ENCODE measurements at places on chromosomes 4 and X. TPM values are rescaled to one million over a fixed set of nuclear protein-coding genes. Genes with fewer than 3 reads are reported as not detected.

- H3K4me1 ChIP-seq = no peaks in the 10 kb centered on the region
- H3K4me3 ChIP-seq = no peak overlapping the region
- no peaks in the 10 kb centered on the region for H3K27me3 ChIP-seq
- H3K36me3 ChIP-seq = no peaks in the 10 kb centered on the region
- DNase-seq = no peak
Observed at GRCh38 chrX:140050906-140051305, 85.6 kb upstream of the CXorf66 start.

DNA sequence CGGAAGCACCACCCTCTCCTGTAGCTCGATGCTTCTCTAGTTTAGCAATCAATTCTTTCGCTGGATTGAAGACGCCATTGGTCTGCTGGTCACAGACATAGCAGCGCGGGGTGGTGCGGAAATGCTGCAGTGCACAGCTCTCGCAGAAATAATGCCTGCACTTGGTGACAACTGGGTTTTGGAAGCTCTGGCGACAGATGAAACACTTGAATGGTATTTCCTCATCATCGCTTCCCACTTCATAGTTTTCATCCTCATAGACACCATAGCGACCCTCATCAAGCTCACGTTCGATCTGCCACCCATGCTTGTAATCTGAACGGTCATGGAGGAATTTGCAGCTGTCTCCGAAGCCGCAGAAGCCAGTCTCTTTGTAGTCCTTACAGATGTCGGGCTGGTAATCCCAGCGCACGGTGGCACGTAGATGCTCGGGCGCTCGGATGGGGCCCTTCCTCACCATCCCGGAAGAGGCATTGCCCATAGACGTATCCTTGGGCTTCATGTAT lies 854 bp downstream of the RNF113A start:
- no peaks in the 10 kb centered on the region for H3K27me3 ChIP-seq
- H3K4me1 ChIP-seq = no peaks in the 10 kb centered on the region
- H3K27ac ChIP-seq = no peak overlapping the region
- peak overlapping the region; percentile 81 for H3K4me3 ChIP-seq

DNA sequence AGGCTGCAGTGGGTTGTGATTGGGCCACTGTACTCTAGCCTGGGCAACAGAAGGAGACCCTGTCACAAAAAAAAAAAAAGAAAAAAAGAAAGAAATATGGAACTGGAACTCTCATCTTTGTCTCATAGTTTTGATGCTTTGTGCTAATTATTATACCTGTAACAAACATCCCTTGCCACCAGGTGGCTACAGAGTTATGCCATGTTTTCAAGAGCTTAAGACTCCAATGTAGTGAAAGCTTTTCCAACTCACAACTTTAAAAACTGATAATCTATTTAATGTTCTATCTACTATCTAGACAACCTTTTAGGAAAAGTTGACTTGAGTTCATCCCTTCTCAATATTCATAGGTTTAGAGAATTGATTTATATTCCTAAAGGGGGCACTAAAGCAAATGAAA lies 42.4 kb downstream of the HTR2C start:
- H3K36me3 ChIP-seq = no peaks in the 10 kb centered on the region
- no peak overlapping the region for H3K27ac ChIP-seq
- no peaks in the 10 kb centered on the region for H3K4me1 ChIP-seq
- DNase-seq = no peak

DNA sequence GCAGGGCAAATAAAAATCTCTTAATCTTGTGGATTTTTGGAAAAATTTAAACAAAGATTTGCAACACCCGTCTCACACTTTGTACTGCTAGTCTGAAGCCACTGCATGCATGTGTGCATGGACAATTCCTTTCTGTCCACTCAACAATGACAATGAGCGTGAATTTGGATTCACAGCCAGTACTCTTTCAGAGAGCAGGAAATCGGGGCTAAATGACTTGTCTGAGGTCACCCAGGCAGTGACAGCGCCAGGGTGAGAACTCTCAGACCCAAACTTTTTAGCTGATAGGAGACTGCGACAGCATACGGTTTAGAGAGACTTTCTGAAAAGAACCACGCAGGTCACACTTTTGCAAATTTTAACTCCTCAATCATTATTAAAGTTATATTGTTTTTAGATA lies 90.9 kb downstream of the ZNF827 start:
- H3K4me1 ChIP-seq = 0 out of 2 replicates have a peak, but pooled peaks cover under 1% of the 10 kb centered on the region
- no peak overlapping the region for H3K27ac ChIP-seq
- H3K36me3 ChIP-seq = peaks cover 4% of the 10 kb centered on the region
- no peak for DNase-seq
- no peak overlapping the region for H3K4me3 ChIP-seq
- no peaks in the 10 kb centered on the region for H3K27me3 ChIP-seq

GRCh38 chrX:35880601-35881000 lies 38.9 kb upstream of the CFAP47 start:
- no peak overlapping the region for H3K4me3 ChIP-seq
- H3K36me3 ChIP-seq = no peaks in the 10 kb centered on the region
- no peak overlapping the region for H3K27ac ChIP-seq
- no peaks in the 10 kb centered on the region for H3K27me3 ChIP-seq
- DNase-seq = no peak

DNA sequence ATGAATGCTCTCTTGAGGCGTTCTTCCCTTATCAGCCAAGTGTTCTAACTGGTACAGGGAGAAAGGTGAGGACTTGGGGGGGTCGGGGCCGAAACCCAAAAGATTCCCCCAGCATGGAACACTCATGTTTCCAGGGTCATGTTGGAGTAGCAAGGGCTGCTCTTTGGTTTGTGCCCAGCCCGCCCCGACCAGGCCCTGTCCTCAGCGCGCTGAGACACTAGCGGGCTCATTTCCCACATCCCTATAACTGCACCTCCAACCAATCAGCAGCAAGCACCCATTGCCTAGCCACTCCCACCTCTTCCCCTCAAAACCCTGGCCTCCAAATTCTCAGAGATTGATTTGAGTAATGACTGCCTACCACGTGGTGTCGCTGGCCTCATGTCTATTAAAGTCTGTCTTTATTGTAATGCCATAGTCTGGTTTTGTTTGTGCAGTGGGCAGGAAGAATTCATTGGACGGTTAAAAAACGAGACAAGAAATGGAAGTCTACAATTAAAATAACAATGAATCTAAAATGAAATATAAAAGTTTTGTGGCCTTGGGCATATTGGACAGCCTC lies 1928.4 kb downstream of the STIM2 start:
- H3K27me3 ChIP-seq = no peaks in the 10 kb centered on the region
- H3K36me3 ChIP-seq = no peaks in the 10 kb centered on the region
- H3K27ac ChIP-seq = no peak overlapping the region
- H3K4me1 ChIP-seq = no peaks in the 10 kb centered on the region
- DNase-seq = no peak
- no peak overlapping the region for H3K4me3 ChIP-seq

GRCh38 chr4:4578981-4579380 lies 37.1 kb upstream of the STX18 start:
- no peaks in the 10 kb centered on the region for H3K36me3 ChIP-seq
- no peak for DNase-seq
- H3K27me3 ChIP-seq = peaks cover 10% of the 10 kb centered on the region
- peaks cover 6% of the 10 kb centered on the region for H3K4me1 ChIP-seq

GRCh38 chrX:28016823-28017222 lies 35.6 kb upstream of the DCAF8L1 start:
- no peak for DNase-seq
- no peaks in the 10 kb centered on the region for H3K4me1 ChIP-seq
- no peaks in the 10 kb centered on the region for H3K36me3 ChIP-seq
- no peak overlapping the region for H3K4me3 ChIP-seq
- H3K27ac ChIP-seq = no peak overlapping the region
- H3K27me3 ChIP-seq = no peaks in the 10 kb centered on the region

GRCh38 chr4:104494822-104495559 lies at the start of gene CXXC4:
Gene CXXC4 (minus strand): TSS chr4:104494894. CDS start chr4:104491802, 3,092 bp downstream.
- no peaks in the 10 kb centered on the region for H3K27me3 ChIP-seq
- H3K4me3 ChIP-seq = peak within 1 kb of the TSS; percentile 60
- peak; percentile 47 for DNase-seq
- peak within 1 kb of the TSS; percentile 67 for H3K27ac ChIP-seq
- H3K36me3 ChIP-seq = no peaks in the 10 kb centered on the region

- H3K27me3 ChIP-seq = no peaks in the 10 kb centered on the region
- no peaks in the 10 kb centered on the region for H3K36me3 ChIP-seq
Observed at GRCh38 chrX:101359966-101360365, 11.4 kb upstream of the TIMM8A start.

The REPS2 gene
- total RNA-seq = 4.3 TPM
